ENCODE measurements at places on chromosomes 1 and 21.

DNA sequence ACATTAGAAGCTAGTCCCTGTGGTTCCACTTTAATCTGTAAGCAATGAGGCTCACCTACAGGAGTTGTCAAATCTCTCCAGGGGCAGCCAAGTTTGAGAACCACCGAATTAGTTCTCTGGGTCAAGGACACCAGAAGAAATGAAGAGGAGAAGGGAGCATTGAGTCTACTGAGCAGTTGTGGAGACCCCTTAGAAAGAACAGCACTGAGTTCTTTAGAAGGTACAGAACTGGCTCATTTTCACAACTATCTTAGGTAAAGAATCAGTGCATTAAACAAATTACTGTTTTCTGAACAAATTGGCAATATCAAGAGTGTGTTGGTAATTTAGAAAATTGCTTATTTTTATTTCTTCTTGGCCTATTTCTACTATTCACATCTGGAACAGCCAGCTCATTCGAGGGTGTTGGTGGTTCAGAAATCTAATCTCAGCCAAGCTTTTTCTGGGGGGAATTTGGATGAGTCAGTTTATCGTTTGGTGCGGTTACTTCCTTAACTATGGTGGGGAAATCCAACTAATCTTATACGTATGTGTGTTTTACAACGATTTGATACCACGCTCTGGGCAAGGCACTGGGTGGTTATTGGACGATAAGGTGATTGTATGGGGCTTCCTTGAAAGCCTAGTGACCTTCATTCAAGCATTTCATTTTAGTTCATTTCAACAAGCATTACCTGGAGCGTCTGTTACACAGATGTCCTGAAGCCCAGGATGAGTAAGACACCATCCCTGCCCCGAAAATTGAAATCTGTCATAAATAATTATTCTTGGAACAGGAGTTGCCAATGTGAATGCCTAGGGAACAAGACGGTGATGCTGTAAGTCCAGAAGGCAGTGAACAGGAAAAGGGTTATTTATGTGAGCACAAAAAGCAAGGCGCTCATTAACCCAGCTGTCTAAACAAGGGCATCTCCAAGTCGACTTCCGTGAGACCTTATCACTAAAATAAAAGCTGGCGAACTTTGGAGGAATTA lies 52.0 kb upstream of the TMPRSS2 start:
- peak; percentile 79 for DNase-seq

GRCh38 chr1:187928288-187928687 lies 1099.5 kb downstream of the PLA2G4A start:
- DNase-seq: peak; percentile 50

DNA sequence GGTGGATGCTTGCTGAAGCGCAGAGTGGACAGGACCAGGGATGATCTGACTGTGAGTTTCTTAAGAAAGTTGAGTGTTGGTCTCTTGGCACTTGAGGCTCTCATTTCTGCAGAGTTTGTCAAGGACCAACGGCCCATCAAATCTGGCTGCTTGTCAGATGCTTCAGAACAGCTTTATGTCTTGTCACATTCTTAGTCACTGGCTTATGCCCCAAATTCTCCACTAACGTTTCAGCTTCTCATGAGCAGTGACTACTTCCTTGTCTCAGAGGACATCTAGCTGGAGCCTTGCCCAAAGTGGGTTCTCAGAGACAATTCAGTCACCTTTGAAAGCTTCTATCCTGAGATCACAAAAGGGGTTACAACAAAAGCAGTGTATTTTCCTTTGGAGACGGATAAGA lies 92.3 kb downstream of the ST6GALNAC5 start:
- no peak for DNase-seq

DNA sequence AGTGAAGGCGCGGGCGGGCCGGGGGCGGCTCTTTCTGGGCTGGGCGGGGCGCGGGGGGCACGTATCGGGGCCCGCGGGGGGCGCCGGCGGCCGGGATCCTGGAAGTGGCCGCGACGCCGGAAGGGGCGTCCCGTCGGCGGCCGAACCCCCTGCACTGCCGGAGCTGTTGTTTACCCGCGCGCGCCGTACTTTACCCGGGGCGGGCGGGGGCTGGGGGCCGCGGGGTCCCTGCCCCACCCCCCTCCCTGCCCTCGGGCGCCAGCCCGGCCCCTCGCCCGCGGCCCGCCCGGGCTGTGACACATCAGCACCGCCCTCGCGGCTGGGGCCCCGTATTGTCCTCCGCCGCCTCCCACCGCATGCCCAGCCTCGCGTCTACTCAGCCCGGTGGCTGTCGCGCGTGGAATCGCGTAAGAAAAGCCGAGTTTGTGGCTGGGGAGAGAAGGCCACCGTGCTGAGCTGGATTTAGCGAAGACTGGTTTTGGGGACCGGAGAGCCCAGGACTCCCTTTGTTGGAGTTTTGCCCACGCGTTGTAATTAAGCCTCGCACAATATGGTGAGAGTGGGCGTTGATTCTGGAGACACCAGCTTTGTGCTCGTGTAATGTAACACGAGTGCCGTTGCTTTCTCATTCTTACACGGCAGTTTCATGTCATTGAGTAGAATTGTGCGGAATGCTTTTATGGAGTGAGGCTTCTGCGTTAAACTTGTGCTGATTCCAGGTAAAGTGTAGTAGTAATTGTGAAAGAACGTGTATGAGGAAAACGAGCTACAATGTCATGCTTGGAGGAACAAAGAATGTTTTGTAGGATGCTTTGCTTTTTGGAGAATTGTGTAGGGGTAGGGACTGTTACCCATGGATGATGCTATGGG lies 559 bp downstream of the BACH1 start:
- DNase-seq: no peak

DNA sequence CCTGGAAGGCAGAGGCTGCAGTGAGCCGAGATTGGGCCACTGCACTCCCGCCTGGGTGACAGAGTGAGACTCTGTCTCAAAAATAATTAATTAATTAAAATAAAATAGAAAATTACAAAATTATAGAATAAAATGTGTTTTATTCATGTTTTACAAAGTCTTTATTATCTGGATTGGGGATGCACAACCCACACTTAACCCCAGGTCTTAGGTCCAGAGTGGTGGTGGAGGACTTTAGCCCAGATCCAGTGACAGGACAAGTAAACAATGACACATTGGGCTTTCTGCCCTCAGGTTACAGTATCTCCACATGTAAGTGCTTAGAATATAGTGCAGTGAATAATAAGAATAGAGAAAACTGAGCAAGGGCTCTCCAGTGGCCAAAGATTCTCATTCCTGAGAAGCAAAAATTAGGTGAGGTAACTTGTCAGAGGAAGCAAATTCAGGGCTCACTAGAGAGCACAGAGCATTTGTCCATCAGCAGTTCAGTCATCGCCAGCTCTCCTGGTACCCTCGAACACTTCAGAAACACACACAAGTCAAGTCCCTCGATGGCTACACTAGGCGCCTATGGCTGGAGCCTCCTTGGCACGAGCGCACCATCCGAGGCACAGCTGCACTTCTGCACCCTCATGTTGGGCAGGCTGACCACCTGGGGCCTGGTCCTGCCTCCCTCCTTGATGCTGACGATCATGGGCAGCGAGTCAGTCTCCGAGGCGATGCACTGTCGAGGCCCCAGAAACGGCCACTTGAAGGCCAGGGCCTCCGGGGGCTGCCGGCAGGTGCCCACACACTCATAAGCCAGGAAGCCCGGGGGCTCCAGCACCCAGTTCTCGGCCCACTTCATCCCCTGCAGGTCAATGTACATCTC lies 2.6 kb downstream of the LEFTY1 start:
- DNase-seq: no peak

DNA sequence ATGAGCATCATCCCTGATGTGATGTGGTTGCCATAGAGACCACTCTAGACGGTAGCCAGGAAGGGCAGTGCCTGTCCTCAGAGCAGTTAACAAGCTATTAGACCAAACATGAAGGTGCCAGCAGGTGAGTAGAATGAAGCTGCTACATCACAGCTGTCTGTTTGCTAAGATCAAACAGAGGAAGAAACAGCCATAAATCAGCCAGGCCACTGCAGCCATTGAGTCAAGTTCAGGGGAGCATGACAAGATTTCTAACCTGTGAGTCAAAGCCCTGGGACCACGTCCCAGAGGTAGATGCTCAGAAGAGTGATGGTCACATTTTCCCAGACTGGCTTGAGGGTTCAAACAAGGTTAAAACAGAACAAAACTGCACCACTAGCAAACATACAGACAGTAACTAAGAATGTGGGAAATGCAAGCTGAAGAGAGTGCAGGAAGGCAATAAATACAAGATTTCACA lies 450.6 kb upstream of the DAB1 start:
- no peak for DNase-seq

GRCh38 chr21:41207401-41208375 lies 39.7 kb downstream of the BACE2 start:
- peak; percentile 10 for DNase-seq

DNA sequence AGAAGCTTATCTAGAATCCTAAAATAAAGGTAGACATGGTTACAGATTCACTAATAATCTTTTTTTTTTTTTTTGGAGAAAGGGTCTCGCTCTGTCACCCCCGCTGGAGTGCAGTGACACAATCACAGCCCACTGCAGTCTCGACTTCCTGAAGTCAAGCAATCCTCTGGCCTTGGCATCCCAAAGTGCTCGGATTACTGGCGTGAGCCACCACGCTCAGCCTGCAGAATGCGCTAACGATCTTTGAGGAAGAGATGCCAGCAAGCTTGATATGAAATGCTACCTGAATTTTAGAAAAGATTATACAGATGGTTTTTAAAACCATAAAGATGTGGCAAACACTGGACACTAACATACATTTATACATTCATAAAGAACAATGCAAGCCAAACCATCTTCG lies 4.1 kb upstream of the GNPAT start:
- no peak for DNase-seq

DNA sequence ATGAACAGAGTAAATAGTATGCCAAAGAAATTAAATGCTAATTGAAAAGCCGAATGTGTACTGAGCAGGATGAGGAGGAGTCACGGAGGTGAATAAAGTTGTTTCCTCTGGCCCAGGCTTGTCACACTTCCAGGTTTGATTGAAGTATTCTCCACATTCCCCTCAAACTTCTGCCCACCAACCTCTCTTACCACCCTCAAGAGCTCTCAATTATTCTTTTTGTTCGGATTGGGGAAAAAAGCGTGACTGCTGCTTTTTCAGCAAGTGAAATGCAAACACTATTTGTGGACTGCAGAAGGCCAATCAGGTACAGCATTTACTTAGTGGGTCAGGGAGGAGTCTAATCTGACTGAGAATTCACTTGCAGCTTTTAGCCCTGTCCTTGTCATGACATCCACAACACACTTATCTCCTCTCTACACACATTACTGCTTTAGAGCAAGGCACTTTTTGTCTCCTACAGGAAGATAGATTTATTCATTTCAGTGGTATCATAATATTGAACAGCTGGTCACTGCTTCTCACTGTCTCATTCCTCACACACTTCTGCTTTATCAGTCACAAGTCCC lies 375.6 kb upstream of the PRMT6 start:
- DNase-seq: no peak

GRCh38 chr1:88698140-88698539 lies 14.1 kb downstream of the PKN2 start:
- DNase-seq: no peak

GRCh38 chr1:205918955-205919746 lies 24.1 kb downstream of the SLC26A9 start:
- DNase-seq: peak; percentile 86

GRCh38 chr1:33055210-33056008 lies 18.7 kb upstream of the AK2 start:
- DNase-seq: peak; percentile 82

- no peak for DNase-seq
Observed at GRCh38 chr1:116987256-116987555, 14.4 kb upstream of the CD101 start.

GRCh38 chr1:187817782-187818181 lies 989.0 kb downstream of the PLA2G4A start:
- peak; percentile 6 for DNase-seq

DNA sequence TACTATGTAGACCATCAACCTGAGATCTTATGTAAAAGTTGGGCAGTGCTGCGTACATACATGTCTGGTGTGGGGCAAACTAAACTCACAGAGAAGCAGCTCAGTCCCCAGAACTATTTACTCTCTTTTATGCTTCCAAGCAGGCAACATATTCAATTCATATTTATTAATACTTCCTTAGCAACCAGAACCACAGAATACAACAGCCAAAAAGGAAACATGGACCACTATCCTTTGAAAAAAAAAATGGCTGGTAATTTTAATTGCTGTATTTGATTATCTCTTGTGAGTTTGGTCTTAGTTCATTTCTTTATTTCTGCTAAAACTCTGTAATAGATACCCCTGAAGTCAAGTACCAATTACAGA lies 1.5 kb upstream of the PPP1R15B start:
- DNase-seq: no peak

GRCh38 chr1:21574466-21575151 lies 65.4 kb downstream of the ALPL start:
- DNase-seq: no peak

- DNase-seq: no peak
Observed at GRCh38 chr1:242556276-242556675, 31.8 kb upstream of the PLD5 start.

DNA sequence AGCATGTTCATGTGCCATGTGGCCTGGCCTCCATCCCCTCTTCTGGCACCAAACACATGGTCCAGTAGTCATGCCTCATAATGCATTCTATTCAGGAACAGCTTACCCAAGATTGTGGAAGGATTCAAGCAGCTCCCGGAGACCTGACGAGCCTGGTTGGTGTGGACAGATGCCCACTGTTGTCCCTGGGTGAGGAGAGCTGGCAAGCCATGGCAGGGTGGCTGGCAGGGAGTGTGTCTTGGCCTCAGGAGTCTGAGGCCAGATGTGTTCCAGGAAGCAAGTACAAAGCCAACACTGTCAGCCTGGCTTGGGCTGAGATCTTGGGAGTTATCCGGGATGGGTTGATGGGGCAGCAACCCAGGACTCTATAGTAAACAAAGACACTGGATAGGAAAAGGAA lies 7.3 kb upstream of the FABP3 start:
- DNase-seq: no peak

- DNase-seq: no peak
Observed at GRCh38 chr21:43873673-43874072, 8.7 kb downstream of the AGPAT3 start.

GRCh38 chr1:116376729-116377086 lies 3.7 kb downstream of the ATP1A1 start:
- DNase-seq: no peak

- no peak for DNase-seq
Observed at GRCh38 chr1:205045146-205045545, 2.1 kb downstream of the CNTN2 start.

DNA sequence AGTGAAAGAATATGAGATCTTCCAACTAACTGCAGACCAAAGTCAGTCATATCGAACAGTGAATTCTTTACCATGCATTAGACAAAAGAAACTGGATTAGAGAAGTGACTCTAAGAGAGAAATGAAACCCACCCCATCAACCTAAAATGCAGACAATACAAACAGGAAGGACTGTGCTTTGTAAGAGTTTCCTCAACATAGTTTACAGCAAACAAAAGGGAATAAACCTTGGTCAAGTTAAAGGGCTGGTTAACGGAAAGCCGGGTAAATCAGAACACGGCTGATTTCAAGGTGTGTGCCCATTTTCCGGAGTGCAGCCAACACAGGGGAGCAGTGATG lies 39.2 kb downstream of the SIPA1L2 start:
- DNase-seq: peak; percentile 48

- peak; percentile 72 for DNase-seq
Observed at GRCh38 chr1:67274623-67275325, 32.9 kb upstream of the IL12RB2 start.

Data from GM12865 (cell line).